ENCODE measurements at places on chromosomes 7 and 10.

DNA sequence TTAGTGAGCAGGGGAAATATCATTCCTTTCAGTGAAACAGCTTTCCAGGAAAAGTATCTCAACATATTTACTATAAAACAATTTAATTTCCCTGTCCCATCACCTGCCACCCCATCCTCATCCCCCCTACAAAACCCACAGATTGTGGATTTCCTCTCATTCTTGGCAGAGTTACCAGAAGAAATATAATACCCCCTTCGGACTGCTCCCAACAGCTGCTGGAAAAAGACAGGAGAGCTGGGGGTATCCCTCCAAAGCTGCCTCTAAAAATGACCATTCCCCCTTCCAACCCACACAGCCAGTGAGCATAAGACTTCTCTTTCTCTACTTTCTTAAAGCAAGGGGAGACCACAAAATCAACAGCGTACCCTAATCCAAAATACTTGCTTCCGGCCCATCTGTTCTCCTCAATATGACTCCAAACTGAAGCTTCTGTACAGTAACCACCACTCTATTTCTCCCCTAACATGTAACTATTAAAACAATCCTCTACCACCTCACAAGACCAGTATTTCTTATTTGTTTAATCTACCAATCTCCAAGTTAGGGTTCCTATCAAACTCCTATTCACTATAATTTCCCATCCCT is 7.8 kb downstream of the FBXW4 start:
- DNase-seq = no peak

DNA sequence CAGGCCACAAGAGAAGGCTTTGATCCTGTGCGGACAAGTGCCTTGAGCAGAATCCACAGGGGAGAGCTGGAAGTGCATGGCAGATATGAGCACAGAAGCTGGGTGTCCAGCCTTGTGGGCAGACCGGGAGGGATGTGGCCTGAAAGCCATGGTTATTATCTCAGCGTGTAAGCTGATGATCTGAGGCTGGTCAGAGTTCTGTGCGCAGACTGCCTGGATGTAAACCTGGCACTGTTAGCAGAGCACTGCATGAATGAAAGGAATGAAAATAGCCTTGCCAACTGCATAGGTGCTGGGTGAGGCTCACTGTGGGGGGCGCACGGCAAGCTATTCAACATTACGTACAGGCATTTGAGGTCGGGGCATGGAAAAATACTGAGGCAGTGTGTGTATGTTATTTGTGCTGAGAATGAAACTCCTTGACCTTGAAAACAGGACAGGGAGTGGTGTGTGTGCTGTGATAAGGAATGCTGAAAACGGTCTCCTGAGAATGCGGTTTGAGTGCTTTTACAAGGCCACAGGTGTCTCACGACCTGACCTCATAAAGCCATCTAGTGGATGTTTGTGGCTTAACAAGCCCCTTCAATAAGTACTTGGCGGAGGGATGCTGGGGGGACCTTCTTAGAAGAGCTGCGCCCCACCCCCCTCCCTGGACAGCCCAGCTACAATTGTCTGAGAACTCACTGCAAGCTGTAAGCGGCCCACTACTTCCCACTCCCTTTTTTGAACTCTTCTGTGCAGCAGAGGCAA is 18.7 kb downstream of the AKR1C1 start:
- no peak for DNase-seq

- no peak for DNase-seq
Observed at GRCh38 chr10:43069211-43069515, 7.7 kb upstream of the RET start.

DNA sequence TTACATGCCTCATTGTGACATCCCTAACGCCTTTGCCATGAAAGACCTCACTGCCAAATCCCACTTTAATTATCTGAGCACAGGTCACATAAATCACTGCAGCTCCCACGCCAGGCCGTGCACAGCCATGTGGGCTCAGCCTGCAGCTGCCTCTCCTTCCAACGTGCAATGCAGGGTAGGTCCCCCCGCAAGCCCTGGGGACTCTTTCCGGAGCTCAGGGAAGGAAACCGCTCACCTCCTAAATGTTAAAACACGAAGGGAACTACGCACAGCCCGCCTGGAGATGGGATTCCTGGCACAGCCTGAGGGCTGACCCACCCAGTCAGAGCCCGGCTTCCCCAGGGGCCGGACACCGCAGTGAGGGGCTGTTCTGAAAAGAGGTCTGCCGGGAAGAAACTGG is 128.0 kb downstream of the MAD1L1 start:
- no peak for DNase-seq

DNA sequence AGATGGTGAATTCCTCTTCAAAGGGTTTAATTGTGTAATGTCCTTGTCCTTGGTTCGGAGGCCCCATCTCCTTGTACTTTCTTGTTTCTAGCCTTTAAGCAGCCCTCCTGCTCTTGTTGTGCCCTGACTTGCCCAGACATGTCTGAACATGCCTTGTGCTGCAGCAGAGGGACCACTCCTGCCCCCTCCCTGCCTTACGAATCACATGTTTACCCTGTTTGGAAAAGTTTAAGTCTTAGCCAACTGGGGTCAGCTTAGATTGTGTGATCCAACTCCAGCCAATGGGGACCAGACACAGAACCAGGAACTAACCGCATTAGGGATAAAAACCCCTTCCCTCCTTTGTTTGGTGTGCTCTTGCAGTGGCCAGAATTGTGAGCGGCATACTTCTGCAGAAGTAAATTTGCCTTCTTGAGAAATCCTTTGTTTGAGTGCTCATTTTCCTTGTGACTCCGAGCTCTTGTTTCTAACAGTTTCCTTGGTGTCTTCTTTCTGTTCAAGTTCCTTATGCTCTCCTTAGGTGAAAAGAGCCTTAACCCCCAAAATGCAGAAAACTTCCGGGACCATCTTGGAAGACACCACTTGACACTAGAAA is 29.4 kb downstream of the CLRN3 start:
- no peak for DNase-seq

- no peak for DNase-seq
Observed at GRCh38 chr10:119758448-119759195, 32.8 kb downstream of the INPP5F start.

DNA sequence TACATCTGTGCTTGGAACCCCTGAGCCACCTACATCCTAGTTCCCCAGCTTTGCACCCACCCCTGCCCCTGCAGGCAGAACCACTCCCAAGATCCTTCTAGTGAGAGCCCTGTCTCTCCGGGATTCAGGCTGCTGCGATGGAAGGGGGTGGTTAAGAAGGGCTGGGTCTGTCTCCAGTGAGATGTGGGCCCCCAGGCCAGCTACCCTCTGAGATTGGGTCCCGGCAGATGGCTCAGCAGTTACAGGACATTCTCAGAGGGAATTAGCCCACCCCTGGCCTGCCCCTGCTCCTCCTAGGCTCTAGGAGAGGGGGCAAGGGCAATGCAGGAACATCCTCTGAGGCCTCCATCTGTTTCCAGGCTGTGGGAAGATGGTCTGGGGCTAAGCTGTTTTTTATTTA is 27.7 kb downstream of the SLC29A3 start:
- DNase-seq = no peak

DNA sequence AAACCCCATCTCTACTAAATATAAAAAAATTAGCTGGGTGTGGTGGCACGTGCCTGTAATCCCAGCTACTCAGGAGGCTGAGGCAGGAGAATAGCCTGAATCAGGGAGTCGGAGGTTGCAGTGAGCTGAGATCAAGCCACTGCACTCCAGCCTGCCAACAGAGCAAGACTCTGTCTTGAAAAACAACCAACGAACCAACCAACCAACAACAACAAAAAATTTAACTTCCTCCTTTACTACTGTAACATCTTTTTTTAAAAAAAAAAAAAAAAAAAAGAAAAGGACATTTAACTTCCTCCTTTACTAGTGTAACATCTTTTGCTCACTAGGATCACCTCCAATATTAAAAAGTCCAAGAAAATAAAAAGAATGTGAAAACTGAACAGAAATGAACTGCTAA is 92.3 kb upstream of the TMEM168 start:
- DNase-seq = no peak

- DNase-seq = no peak
Observed at GRCh38 chr7:126659124-126659523, 593.6 kb downstream of the GRM8 start.

GRCh38 chr10:119478111-119478802 is 64.3 kb downstream of the RGS10 start:
- DNase-seq = no peak

- no peak for DNase-seq
Observed at GRCh38 chr10:104113376-104113956, 8.5 kb upstream of the SFR1 start.

DNA sequence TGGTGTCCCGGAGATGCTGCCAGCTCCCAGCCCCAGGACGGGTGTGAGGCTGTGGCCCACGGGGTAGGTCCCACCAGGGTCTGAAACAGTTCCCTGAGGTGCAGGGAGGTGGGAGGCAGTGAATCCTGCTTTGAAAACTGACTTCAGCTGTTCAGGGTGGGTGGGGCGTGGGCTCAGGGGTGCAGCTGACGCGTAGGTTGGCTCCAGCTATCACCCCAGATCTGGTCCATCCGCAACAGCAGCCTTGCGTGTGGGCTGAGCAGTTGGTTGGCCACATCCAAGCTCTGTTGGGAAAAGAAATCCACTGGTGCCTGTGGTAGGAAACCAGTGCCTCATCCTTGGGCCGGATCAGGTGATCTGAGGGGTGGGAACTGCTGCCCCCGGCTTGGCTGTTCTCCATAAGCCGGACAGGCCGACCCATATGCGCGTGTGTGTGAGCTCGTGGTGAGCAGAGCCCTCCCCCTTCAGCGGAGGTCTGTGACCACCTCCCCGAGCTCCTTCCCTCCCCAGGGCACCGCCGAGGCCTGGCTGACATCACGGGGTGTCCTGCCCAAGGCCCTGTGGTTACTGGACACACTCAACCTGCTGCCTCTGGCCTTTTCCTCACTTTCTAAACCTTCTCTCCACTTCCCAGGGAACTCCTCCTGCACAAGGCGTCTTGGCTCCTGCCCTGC is 15.4 kb upstream of the FAM20C start:
- DNase-seq = no peak

DNA sequence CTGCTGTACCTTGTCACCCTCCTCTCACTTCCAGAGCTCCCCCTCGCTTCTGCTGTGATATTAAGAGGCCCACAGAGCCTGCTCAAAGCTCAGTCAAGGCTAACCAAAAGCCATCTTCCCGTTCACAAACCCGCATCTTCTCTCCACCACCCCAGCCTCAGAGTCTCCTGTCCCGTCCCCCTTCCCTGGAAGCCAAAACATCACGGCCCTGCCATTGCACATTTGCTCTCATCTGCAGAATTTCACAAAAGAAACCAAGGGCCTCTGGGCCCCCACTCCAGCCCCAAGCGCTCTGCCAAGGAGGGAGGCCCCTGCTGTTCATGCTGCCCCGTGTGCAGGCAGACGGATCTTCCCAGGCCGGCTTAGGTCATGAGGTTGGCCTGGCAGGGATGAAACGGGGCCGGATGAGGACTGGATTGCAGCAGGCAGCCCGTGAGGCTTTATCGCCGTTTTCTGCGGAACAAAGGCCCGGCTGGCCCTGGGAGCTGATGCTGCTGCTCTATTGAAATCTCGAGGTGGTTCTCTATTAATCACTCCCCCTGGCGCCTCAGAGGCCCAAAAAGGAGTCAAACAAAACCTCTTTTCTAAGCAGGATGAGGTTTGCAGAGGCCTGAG is 31.6 kb upstream of the FOXK1 start:
- no peak for DNase-seq

DNA sequence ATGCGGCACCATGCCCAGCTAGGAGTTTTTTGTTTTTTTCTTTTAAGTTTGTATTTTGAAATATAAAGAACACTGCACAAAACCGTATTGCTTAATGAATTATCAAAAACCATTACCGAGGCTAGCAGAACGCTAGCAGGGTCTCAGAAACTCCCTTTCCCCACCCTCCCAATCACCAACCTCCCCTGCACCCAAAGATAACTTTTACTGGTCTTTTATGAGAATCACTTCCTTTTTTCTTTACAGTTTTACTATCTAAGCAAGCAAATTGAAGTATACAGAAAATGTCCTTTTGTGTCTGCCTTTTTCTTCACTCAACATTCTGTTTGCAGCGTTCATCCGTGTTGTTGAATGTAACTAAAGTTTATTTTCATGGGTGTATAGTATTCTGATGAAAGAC is 13.4 kb downstream of the HIP1 start:
- no peak for DNase-seq

GRCh38 chr10:110547139-110547761 is 20.2 kb upstream of the SMC3 start:
- no peak for DNase-seq

DNA sequence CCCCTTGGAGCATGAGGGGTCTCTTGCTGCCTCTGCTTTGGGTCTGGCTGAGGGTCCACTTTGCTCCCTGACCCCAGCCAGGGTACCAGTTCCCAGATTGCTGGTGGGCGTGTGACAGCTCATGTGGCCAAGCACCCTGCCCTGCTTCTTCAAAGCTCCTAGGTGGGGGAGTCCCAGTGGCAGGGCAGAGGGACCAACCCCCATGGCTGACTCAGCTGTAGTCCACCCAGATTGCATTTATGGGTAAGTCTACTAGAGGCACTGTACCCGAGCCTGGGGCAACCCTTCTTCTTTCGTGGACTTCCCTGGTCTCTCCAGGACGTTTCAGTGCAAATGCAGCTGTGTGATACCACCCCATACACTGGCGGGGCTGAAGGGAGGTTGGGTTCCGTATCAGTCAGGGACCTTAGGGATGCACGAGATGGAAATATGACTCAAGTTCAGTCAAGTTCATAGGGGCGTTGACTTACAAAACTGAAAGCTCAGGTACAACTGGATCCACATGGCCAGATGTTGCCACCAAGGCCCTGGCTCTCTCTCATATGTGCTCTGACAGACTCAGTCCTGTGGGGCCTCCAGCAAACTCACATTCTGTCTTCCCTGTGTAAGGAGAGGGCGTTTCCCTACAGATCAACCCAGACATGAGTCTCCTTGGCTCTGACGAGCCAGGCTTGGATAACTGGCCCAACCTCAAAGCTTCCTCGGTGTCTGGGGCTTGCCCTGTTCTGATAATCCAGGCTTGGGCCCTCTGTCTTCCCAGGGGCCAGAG is 13.6 kb downstream of the PTPRE start:
- no peak for DNase-seq

DNA sequence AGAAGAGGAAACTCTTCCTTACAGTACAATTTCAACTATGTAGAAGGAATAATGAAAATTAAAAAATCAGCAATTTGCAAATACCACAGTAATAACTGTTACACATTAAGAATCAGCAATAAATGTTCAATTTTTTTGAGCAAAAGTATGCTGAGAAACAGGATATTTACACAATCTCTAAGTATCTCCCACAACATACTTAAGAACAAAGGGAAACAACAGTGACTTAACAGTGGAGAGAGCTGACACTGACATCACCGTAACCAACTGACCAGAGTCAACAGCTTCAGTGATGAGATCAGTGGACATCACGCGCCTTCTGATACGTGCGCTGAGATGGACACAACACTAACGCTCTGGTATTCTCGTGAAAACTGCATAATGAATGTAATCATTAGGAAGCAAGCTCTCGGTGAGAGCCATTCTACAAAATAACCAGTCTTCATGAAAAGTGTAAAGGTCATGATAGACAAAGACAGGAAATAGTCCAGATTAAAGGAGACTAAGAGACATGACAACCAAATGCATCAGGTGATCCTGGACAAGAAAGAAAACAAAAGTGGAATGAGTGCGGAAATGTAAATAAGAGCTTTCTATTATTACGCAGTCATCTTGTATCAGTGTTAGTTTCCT is 82.6 kb downstream of the PIP4K2A start:
- no peak for DNase-seq
